ENCODE measurements at places on chromosomes 2 and 18. TPM values are rescaled to one million over a fixed set of nuclear protein-coding genes. Genes with fewer than 3 reads are reported as not detected.

GPR75 gene
- 29.5 TPM for total RNA-seq

FAM237A gene
- total RNA-seq: 0.46 TPM

NR4A2 gene
- 2.5 TPM for total RNA-seq

LBX2 gene
- total RNA-seq: not detected

RBM43 gene
- 5.1 TPM for total RNA-seq

TMEM178A gene
- total RNA-seq: 24.2 TPM

HOXD9 gene
- not detected for total RNA-seq

Data from diencephalon (tissue), 1 donor.